ENCODE measurements at places on chromosomes 4 and X.

GRCh38 chrX:65136424-65136823 is 160.2 kb upstream of the ZC4H2 start:
- no peak for DNase-seq

- no peak for DNase-seq
These were observed 90.6 kb downstream of the FHDC1 start for GRCh38 chr4:153026591-153027346.

GRCh38 chr4:83996254-83996653 is 460.3 kb downstream of the GPAT3 start:
- no peak for DNase-seq

GRCh38 chrX:19334945-19335626 is 8.6 kb upstream of the PDHA1 start:
- DNase-seq, result no peak

DNA sequence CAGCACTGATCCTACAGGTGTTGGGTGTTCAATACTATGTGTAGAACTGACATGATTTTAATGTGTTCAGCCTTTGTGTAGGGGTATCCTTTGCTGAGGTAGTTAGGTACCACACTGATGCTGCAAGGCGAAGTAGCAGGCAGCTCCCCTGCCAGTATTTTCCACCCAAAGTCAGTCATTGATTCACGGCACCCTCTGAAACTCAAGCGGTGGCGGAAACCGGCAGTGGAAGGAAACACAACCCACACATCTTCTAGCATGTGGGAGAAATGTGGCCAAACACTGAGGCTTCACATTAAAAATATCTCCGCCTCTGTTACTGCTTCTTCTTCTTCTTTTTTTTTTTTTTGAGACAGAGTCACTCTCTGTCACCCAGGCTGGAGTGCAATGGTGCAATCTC is 126.3 kb downstream of the AASDH start:
- no peak for DNase-seq

GRCh38 chrX:2684256-2684655 is 6.8 kb upstream of the CD99 start:
- DNase-seq, result no peak

GRCh38 chr4:5379895-5380294 is 328.5 kb downstream of the EVC2 start:
- no peak for DNase-seq

GRCh38 chr4:170388255-170388654 is 298.5 kb upstream of the AADAT start:
- peak; percentile 81 for DNase-seq

- DNase-seq, result no peak
These were observed 74.1 kb upstream of the FAM9B start for GRCh38 chrX:9108054-9108453.

GRCh38 chrX:10231461-10231860 is 74.7 kb downstream of the CLCN4 start:
- DNase-seq, result no peak

DNA sequence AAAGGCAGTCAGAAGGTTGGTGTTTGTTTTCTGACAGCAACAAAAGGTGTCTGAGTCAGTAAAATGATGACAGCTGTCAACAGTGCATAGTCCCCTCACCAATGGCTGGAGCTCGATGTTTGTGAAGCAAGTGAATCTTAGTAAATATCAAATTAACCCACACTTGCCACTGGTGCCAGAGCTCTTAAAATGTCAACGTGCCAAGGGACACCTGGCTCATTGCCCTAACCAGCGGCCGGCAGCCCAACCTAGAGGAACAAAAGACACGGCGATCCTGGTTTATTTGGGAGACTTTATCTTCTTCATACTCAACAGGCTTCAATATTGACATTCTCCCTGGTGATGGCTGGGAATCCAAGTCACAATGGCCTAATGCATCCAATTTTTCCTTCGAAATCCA is 143.4 kb downstream of the CPEB2 start:
- no peak for DNase-seq

- DNase-seq, result no peak
These were observed 433 bp downstream of the MMAA start for GRCh38 chr4:145619639-145619996.

DNA sequence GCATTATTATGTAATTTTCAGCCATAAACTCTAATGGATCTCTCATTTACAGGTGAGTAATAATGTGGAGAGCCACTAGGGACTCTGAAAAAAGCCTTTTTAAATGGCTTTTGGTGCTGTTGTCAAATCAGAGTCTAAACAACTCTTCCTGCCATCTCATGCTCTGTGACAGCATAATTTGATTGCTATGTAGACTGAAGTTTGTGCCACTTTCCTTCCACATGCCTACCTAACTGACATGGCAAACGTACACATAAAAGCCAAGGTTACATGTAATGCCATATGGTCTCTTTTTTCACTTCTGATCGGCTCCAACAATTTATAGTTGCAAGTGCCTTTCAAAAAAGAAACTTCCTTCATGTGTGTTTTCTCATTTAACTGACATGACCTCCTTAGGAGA is 94.3 kb downstream of the SH2D1A start:
- no peak for DNase-seq

DNA sequence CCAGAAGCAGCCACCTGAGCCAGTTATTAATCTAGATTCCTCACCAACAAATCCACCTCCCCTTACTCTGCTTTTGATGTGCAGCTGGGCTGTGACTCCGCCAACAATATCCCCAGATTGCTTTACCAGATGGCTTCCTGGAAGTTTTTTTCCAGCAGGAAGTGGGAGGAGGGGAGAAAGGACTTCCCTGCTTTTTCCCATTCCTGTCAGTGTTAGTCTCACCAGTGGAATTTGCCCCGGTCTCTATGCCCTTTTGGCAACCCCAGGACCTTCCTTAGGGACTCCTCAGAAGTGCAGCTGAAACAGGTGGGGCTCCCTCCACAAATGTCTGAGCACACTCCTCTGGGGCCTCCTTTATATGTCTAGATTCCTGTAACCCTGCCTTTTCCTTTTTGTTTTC is 465.2 kb upstream of the IGFBP7 start:
- no peak for DNase-seq

DNA sequence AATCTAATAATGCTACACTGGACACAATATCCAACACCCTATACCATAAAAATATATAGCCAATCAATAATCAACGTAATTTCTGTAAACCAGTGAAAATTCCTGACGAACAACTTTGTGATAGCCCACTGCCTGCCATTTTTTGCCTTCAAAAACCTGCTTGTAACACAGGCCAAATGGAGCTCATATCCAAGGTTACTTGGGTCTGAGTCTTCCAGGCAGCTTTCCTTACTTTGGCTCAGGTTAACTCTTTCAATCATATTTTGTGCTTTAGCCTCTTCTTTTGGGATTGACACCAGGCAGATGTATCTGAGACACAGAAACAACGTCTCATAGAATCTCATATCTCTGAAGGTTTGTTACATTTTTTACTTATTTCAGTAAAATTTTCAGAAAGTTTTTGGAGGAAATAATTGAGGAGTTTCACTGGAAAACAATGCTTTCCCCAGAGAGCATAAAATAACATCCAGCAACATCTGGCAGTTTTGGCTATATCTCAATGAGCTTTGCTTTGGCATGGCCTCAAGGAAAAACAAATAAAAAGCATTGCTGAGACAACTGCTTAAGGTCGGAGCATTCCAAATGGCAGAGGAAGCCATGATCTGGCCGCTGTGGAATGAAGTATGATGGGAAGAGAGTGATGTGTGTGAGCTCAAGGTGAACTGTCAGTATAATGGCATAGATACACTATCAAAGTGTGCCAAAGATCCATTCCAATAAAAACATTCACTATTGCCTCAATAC is 162.9 kb upstream of the SPIN4 start:
- DNase-seq, result peak; percentile 36

DNA sequence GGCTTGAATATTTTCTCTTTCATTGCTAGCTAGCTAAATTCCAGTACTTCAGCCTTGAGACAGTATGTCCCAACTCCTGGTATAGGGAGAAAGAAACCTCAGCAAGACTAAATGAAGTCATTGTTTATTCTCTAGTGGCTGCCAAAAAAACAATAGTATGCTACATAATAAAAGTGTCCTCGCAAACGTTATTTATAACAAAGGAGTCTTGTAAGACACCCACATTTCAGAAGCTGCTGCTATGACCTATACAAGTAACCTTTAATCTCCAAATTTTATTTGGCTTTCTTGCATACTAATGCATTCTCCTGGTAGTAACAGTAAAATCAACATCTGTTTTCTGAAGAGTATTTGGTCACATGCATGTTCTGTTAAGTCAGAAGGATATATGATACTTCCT is 28.8 kb downstream of the NEK1 start:
- no peak for DNase-seq

- DNase-seq, result peak; percentile 40
These were observed 71.1 kb downstream of the CLOCK start for GRCh38 chr4:55475394-55476243.

DNA sequence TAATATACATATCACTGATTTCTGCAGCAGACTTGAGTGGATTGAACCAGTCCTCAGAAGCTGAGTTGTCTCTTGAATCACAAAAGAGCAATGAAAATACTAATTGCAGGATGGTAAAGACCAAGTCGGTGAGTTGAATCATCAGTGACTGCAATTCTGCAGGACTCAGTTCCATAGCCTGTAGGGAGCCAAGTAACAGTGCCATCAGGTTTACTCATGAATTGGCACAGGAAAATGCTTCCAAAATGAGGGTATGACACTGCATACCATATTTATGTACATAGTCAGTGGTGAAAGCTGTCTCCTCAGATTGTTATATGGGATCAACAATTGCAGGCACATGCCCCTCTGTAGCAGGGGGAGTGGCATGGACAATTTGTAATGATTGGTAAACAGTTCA is 192.8 kb downstream of the CCNG2 start:
- DNase-seq, result no peak

GRCh38 chr4:153210727-153211126 is 6.5 kb downstream of the TRIM2 start:
- DNase-seq, result no peak

DNA sequence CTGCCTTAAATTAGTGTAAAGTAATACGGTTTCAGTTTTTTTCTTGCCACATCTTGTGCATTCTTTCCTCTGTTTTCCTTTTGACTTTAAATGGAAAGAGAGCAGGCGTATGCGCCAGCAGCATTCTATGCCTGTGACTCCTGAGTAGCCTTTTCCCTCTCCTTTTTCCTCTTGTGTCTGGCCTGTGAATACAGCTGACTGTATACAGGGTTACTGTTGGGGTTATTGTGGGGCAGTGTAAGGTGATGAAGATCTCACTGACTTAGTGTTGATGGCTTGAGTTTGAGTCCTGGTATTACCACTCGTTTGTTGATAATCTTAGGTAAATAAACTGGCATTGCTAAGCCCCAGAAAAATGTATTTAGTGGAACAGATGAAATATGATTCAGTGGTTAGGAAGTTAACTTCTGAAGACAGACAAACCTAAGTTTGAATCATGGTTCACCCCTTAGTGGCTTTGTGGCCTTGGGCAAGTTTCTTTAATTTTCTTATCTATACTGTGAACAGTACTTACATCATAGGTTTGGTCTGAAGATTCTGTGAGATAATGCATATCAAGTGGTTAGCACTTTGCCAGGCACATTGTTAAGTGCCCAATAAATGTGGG is 105.1 kb downstream of the FNIP2 start:
- DNase-seq, result peak; percentile 92

DNA sequence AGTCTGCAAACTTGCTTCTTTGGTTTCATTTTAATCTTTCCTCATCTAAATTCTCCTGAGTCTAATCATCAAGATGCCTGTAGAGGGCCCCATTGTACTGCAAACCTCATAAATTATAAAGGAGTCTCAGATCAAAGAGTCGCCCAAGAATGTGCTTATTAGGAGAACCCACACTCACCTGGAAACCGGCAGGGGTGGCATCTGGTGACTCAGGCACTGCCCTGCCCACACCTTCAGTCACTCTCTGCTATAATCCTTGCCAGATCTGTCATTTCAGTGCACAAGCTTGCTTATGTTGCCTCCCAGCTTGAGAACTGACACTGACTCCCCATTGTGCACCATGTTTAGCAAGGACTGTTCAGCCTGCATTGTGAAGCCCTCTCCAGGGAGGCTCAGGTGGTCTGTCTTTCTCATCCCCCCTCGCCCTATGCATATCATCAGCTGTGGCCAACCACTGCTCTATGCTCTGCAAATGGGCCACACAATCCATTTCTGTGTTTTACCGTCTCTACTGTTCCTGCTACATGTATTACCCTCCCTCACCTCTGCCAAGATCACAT is 12.4 kb downstream of the EPGN start:
- no peak for DNase-seq

DNA sequence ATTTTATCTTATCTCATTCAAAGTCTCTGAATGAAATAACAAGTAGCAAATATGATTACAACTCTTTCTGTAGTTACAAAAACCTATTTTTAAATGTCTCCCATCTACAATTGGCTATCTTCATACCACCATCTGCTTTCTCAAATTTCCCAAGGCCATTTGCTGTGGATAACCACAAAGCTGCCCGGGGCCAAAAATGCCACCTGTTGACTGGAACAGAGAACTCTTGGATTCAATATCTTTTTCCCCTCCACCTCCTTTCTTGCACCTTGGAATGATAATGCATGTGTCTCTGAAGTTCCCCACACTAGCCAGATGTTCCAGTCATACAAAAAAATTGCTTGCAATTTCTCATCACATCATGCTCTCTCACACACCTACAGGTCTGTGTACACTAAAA is 93.3 kb upstream of the SCML1 start:
- DNase-seq, result no peak

GRCh38 chr4:165813606-165814005 is 59.4 kb upstream of the TLL1 start:
- no peak for DNase-seq

DNA sequence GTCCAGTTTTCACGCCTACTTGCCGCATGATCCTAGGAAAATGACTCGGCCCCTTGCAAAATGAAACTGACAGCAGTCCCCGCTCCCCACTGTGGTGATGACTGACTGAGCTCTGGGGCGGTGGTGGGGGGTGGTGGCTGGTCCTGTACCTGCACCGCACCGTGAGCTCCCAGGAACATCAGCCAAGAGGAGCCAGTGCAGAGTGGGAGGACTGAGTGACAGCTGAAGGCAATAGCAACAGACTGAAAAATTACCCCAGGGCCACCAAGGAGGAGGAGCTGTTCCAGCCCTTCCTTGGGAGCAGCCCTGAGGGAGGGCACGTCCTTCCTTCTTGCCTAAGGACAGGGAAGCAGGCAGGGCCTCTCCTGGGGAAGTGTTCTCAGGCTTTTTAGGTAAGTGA is 2.4 kb upstream of the C4orf50 start:
- no peak for DNase-seq

DNA sequence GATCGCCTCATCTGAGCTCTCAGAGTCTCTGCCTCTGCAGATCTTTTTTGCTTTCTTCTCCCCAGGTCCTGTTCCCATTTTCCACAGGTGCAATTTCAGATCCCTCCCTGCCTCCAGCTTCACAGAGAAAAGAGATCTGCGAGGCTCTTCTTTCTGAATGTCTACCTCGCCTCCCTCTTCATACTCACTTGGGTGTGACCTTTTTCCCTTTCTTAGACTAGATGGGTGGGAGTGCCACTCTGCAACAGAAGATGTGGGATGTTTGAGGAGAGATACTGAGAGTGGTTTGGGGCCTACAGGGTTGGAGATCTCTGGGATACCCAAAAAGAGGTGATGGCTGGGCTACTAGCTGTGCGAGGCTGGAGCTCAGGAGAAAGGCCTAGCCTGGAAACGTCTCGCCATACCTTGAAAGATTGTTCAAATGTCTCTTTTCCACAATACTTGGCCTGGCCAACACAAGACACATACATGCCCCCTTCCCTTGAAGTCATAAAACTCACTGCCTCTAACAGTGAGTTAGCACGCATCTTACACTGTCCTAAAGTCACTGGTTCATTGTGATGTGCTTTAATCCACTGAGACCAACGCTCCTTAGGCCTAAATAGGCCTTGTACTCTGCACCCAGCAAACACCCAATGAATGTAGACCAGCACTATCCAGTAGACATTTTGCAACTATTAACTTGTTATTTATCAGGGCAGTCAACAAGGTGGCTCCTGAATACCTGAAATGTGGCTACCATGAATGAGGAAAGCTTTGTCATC is 33.6 kb downstream of the IRF2 start:
- DNase-seq, result no peak

Data from AG04449 (cell line).